ENCODE measurements at places on chromosomes 7 and 10.

- DNase-seq, result no peak
These were observed 7.1 kb upstream of the FAM107B start for GRCh38 chr10:14781763-14782162.

GRCh38 chr10:100894589-100895294, 18.0 kb upstream of the SLF2 start:
- no peak for DNase-seq

DNA sequence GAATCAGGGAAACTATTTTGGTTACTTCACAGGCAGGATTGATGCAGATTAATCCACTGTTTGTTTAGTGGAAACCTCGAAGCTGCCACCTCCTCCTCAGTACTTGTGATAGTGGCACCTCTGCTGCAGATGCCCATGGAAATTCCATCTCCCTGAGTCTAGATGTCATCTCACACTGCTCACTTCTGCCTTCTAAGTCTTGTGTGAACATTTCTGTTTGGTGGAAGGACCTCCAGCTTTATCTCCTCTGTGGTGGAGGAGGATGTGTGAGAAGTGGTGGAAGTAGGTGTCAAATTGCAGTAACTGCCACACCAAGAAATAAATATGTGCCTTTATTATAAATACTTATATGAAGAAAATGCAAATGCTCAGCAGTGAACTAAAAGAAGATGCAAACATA, 25.8 kb upstream of the GPR141 start:
- no peak for DNase-seq

DNA sequence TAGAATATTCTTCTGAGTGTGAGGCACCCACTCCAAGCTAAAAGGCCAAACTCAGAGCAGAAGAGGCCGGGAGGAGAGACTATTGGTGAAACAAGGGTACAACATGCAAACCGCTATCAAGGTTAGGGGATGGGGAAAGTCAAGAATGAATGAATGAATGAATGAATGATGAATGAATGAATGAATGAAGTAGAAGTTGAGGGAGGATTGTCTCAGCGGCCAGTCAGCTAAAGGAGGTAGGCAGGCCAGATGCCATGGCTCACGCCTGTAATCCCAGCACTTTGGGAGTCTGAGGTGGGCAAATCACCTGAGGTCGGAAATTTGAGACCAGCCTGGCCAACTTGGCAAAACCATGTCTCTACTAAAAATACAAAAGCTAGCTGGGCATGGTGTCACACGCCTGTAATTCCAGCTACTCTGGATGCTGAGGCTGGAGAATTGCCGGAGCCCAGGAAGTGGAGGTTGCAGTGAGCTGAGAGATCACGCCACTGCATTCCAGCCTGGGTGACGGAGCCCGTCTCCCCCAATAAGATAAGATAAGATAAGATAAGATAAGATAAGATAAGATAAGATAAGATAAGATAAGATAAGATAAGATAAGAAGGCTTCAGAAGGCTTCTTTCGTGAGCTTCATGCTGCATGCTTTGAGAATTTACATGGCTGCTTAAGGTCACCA, 250.8 kb downstream of the CCDC3 start:
- DNase-seq, result no peak

DNA sequence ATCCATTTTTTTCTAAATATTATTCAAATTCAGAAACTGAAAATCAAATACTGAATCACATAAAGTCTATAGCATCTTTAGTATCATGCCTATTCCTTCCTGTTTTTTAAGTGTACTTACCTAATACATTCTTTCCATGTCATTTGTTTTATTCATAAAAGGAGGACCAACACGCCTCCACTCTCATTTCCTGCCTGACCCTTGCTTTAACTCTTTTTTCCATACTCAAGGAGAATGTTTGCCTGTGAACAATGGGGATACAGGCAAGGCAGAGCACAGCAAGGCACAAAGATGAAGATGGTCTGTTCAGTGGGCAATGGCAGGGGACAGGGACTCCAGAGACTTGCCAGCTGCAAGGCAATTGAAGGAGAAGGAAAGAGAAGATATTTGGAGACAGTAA, 121.2 kb upstream of the FEZF1 start:
- DNase-seq, result no peak

DNA sequence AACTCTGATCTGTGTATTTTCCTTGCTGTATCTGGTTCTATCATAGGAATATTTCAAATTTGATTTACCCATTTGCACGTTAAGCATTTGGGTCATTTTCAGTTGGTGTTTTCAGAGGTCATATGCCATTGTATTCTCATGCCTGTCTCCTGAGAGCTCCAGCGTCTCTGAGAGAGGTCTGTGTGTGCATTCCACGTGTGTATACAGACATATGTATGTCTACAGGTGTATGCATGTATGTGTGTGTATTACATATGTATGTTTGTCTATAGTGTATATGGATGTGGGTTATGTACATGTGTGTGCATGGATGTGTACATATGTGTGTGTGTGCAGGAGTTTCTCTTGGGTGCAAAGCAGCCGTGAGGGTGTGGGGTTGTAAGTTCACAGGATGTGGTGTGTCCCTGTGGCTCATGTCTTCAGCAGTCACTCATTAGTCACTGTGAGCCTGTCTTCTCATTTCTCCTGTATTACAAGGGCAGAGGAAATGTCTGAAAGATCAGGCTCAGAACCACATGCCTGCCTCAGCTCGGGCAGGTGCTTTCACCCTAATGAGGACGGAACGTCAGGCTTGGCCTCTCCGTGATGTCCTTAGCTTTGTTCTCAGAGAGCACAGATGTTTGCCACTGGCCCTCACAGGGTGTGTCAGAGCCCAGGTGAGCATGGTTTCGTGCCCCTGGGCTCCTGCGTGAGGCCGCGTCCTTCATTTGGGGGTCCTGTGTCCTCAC, 101.6 kb downstream of the NKX6-2 start:
- DNase-seq, result no peak

DNA sequence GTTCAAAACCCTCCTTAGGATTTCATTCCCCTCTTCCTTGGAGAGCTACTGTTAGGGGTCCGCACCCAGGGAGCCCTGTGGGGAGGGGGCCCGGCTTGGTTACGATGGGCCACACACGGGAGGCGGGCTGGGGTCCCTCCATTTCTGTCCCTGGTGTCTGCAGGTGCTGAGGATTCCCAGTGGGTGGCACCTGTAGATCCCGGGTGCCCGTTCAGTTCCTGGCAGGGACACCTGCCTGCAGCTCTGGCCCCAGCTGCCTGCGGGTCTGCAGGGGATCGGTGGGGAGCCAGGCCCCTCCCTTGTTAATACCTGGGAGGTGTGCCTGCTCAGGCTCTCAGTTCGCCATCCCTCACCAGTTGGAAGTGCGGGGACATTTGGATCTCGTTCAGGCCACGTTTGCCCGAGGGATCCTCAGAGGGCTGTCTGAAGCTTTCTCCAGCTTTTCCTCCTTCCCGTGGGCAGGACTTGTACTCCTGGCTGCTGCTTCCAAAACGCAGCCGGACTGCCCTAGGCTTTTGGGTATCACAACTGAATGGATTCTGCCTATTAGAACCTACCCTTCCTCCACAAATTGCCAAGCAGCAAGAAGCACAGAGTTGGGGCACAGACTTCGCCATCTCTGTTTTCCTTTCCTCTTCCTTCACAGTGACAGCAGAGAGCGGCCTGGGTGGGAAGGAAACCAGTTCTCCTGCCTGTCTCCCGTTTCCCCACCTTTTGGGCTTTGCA, 22.3 kb upstream of the IL15RA start:
- DNase-seq, result no peak

DNA sequence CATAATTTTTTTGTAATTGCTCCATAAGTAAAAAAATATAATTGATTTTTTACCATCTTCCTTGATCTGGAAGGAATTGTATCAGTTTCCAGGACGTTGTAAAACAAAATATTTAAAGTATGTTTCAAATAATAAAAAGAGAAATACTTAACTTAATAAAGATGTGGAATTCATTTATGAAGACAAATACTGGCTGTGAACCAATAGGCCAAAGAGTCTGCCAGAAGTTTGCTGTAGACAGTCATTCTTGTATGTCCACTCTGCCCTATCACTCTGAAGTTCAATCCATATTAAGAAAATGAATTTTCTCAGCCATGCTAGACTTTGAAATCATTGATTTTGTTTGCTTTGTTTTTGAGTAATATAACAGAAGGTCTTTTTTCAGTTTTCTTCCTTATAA, 256.4 kb downstream of the TRIL start:
- no peak for DNase-seq

GRCh38 chr10:100571084-100571856, 35.5 kb downstream of the HIF1AN start:
- DNase-seq, result no peak

- DNase-seq, result no peak
These were observed 100.9 kb upstream of the C7orf33 start for GRCh38 chr7:148489678-148490077.

GRCh38 chr7:26663874-26664273, 200.5 kb downstream of the SKAP2 start:
- no peak for DNase-seq

GRCh38 chr10:117928281-117928680, 118.5 kb downstream of the RAB11FIP2 start:
- no peak for DNase-seq

DNA sequence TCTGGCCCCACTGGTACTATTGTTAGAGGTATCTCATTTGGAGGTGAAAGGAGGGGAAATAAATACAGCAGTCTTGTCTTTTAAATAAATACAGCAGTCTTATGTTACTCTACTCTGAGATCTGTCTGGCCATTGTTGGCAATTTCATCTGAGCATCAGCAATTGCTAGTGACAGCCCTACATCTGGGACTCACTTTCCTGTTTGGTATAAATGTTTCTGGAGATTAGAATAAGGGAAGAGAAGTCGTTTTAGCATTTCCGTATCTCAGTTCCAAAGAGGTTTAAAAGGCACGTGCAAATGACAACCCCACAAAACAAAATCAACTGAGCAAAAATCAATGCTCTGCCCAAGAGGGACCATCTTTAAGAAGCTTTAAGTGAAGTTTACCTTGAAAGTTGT, 18.1 kb upstream of the CNNM2 start:
- no peak for DNase-seq

- DNase-seq, result no peak
These were observed 73.3 kb downstream of the RALA start for GRCh38 chr7:39696631-39697030.

DNA sequence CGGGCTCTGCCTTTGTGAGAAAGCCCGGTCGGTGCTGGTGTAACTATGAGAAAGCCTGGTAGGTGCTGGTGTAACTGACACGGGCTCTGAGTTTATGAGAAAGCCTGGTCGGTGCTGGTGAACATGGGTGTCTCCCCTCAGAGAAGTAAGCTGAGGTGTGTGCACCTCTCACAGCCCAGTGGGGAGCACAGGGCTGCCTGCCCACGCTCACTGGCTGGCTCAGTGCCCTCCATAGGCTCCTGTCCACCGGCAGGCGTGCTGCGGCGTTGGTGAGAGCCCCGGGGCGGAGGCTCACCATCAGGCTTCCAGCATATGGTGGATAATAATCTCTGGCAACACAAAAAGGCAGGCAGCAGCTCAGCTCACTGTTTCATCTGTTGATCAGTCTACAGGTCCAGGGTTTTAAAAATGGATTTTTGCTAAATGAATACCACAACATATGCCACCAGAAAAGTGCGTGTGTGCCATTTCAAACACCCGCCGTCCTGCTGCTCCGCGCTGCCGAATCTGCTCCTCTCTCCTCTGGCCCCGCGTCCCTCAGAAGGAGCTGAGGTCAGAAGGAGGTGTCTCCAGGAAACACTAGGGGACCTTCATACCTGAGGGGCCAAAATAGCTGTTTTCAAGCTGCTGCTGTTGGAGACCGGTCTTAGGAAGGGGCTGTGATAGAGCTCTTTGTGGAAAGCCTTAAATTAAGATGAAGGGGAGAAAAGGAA, 365.7 kb downstream of the DNAJB6 start:
- no peak for DNase-seq

GRCh38 chr7:18874880-18875279, 242.6 kb downstream of the TWIST1 start:
- no peak for DNase-seq

GRCh38 chr7:106747804-106748203, 86.8 kb upstream of the CCDC71L start:
- DNase-seq, result no peak

- no peak for DNase-seq
These were observed 812 bp downstream of the PROSER2 start for GRCh38 chr10:11823989-11824346.

GRCh38 chr7:75718390-75719031, 20.2 kb downstream of the HIP1 start:
- no peak for DNase-seq

DNA sequence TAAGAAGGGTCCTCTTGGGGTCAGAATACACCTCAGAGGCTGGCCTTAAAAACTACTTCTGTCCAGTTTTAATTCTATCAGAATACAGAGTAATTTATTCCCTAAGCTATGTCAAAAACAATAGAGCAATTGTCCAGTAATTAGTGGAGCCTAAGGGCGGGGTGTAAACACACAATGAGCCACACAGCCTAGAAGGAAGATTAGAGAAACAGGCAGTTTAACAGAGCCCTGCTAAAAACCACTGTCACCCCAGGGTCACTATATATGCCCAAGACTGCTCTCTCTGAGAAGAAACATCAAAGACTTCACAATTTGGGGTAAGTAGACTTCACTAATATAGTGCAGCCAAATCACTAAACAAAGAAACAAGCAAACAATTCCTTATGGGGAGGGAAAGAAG, 27.2 kb upstream of the WNT2 start:
- no peak for DNase-seq

DNA sequence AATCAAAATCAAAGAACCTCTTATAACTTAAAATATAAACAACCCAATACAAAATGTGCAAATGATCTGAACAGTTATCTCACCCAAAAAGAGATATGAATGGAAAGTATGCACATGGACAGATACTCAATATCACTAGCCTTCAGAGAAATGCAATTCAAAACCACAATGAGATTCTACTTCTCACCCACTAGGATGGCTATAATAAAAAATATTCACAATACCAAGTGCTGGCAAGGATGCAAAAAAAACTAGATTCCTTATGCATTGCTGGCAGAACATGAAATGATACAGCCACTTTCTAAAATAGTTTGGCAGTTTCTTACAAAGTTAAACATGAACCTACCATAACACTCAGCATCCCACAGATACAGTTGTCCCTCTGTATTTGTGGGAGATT, 130.1 kb upstream of the LRRN3 start:
- no peak for DNase-seq
